Smooth muscle cell of bladder (primary cell): ENCODE measurements at places on chromosomes 2 and 18. TPM values are rescaled to one million over a fixed set of nuclear protein-coding genes. Genes with fewer than 3 reads are reported as not detected.

Gene LIMS2
- total RNA-seq: 2.8 and 3.1 TPM in 2 replicates

Gene CNGA3
- total RNA-seq: under 0.01 TPM in 1 of 2 replicates, not detected in the other

Gene LRRTM1
- not detected in 2 replicates for total RNA-seq

Gene NEU4
- under 0.01 TPM in 1 of 2 replicates, not detected in the other for total RNA-seq

Gene ABCB11
- not detected in 2 replicates for total RNA-seq

Gene VWC2L
- under 0.01 TPM in 1 of 2 replicates, not detected in the other for total RNA-seq

Gene PGAP1
- 4.1 and 4.7 TPM in 2 replicates for total RNA-seq

Gene SLC19A3
- 1.0 and 2.1 TPM in 2 replicates for total RNA-seq

Gene PRKRA
- total RNA-seq: 39.4 and 43.5 TPM in 2 replicates

Gene GALR1
- total RNA-seq: not detected in 2 replicates

Gene SOX11
- under 0.01 TPM in 1 of 2 replicates, not detected in the other for total RNA-seq

Gene TGFA
- total RNA-seq: under 0.01 and 0.28 TPM in 2 replicates

Gene IKZF2
- 4.4 and 5.1 TPM in 2 replicates for total RNA-seq
